HCT116 (cell line): ENCODE measurements at places on chromosomes 4 and X. TPM values are rescaled to one million over a fixed set of nuclear protein-coding genes. Genes with fewer than 3 reads are reported as not detected.

DNA sequence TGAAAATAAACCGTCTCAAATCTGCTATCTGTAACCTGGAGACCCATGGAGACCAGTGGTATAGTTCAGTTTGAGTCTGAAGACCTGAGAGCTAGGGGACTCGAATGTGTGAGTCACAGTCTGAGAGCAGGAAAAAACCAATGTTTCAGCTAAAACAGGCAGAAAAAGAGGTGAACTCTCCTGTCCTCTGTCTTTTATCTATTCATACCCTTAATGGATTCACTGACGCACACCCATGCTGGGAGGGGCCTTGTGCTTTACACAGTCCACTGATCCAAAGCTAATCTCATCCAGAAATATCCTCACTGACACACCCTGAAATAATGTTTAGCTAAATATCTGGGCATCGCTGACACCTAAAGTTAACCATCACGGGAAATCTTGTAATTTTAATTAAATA is 297.9 kb downstream of the GPM6A start:
- DNase-seq: no peak

DNA sequence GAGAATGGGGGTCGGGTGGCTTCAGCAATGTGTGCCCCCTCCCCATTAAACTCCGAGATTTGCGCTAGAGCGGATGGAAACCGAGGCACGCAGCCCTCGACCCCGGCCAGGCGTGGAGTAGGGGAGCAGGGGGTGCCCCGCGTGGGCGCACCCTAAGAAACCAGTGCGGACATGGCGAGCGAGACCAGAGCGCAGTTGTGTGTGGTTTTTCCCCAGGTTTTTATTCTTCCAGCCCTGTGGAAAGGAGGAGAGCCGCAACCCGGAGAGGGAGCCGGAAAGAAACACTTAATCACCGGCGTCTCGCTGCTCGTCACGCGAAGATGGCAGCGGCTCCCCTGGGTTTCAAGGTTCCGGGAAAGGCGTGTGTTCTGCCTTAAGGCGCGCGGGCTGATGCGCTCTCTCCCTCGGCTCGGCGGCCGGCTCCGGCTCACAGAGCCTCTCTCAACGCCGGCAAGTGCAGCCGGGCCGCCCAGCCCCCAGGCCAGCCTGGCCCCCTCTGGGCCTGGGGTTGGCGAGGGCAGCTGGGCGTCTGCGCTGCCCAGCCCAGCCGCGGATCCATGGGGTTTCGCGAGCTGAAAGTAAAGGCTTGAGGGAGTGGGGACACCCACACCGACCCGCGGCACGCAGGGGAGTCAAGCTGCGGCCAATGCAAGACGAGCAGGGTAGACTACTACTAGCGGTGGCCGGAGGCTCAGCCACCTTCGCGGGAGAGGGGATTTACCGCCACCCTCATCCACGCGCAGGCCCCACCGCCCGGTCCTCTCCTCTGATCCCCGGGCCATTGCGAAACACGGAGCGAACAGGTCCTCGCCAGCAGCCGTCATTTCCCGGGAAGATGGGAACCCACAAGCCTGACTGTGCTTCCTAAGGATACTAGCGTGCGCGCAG is 74.0 kb upstream of the BCOR start:
- DNase-seq: no peak

- DNase-seq: no peak
Observed at GRCh38 chrX:53188763-53189162, 36.2 kb downstream of the KDM5C start.

GRCh38 chr4:153273751-153274150 is 69.5 kb downstream of the TRIM2 start:
- DNase-seq: no peak

DNA sequence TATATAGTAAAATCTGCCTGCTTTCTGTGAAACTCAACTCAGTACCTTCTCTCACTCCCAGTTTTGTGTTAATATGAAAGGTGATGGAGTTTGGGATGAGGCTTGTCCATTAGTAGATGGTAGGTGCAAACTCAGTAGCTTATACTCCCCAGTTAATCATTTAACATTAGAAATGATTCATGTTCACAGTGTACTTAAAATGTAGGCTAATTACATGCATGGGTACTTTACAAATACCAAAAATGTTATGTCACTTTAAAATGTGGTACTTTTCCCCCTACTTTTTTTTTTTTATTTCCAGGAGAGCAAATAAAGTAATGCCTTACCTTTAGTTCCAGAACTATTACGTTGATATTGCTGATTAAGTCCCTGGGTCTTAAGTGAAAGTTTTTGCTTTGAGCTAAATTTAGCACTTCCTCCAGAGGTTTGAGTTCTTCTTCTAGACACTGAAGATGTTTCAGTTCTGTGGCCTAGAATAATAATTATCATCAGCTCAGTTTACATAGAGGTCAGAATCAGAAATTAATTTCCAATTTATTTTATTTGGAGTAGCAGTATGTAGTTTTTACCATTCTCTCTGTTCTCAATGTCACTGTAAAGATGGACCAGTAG is 3.0 kb downstream of the IL2 start:
- no peak for DNase-seq

- no peak for DNase-seq
Observed at GRCh38 chr4:61036071-61036684, 163.9 kb upstream of the ADGRL3 start.

GRCh38 chr4:78131403-78131802 is 74.3 kb downstream of the FRAS1 start:
- DNase-seq: no peak

- DNase-seq: no peak
Observed at GRCh38 chr4:33722800-33723516, 2521.4 kb downstream of the ARAP2 start.

DNA sequence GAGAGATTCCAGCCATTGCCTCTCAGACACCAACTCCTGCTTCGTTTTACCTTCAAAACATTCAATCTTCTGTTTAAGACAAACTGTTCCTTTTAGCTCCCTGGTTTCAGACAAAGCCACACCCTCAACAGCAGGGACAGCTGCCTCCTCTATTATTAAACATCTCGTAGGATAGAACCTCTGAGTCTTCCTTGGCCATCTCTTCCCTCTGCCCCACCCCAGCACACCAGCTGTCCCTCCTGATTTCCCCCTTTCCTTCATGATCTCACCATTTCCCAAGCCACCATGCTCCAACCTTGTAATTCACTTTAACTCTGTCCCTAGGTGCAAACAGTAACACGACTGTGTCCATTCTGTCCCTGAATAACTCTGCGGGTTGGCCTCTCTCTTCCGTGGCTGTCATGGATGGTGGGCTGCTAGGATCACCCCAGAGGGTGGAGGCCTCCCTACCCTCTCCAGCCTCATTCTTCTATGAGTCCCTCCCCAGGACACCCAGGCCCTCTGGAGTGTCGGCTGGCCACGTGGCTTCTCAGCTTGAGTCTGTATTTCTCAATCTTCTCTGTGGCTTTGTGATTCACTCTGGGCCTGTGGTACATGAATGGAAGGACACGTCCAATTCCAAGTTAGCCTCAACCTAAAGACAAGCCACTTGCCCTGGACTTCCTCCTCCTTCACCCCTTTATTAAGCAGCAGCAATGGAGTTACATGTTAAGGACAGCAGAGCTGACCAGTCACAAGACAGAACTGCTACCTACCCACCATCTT is 349.9 kb downstream of the FBXW7 start:
- DNase-seq: no peak

DNA sequence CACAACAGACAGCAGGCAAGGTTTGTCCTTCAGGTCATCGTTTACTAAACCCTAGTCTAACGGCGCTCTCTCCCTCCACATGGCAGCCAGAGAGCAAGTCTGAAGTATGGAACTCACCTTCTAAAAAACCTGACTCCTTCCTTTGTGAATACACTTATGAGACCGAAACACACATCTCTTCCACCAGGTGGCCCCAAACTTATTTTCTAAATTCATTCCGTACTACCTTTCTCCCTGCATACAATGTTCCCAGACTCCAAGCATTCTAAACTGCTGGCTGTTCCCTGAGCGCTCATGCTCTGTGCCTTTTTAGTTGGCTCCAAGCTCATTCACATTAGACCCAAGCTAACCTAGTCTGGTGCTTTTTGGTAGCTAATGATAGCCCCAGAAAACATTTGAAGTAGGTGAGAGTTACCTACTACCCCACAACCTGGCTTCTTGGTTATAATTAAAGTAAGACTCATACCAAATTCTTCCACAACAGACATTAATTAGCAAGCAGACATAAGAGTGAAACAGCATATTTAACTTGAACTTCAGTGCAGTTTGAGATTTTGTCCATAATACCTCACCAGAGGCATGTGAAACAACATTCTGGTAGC is 67.6 kb upstream of the DCLK2 start:
- DNase-seq: peak; percentile 63

DNA sequence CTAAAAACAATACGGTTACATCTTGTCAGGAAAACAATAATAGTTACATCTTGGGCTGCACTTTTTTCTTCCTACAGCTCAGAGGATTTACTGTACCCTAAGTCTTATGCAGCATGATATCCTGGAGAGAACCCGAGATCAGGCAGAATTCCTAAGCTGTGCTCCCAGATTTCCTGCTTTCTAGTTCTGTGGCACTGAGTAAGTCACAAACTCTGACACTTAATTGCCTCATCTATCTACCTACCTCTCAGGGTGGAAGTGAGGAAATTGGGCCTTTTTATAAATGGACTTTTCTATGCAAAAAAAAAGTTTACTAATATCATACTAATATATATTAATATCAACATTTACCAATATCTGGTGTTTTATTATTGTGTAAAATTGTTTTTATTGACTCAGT is 438.5 kb downstream of the INPP4B start:
- no peak for DNase-seq

DNA sequence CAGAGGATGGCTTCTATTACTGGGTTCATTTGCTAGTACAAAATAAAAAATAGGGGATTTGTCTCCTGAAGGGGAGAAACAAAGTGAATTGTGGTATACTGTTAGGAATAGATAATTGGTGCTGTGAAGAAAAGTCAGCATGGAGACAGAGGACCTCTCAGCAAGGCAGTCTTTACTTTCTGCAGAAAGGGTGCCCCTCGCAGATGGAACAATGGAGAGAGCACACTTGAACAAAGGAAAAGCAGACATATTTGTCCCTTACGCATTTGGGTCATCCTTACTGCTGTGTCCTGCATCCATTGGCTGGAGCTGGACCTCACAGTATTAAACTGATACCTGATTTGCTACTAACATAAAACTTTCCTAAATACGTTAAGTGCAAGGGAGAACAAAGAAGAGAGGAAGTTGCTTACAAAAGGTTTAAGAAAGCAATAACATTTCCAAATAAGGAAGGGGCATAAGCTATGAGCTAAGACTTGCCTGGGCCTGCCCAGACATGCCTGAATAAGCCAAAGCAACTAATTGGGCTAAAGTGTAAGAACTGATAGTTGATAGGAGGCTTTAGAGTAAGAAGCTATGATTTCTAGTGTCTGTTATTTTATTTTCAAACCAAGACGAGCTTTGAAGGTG is 83.8 kb downstream of the CCKAR start:
- DNase-seq: no peak

GRCh38 chrX:18574591-18574990 is 97.3 kb downstream of the RS1 start:
- no peak for DNase-seq

- no peak for DNase-seq
Observed at GRCh38 chrX:116278826-116279225, 108.3 kb downstream of the AGTR2 start.

- DNase-seq: no peak
Observed at GRCh38 chr4:148514581-148514980, 72.4 kb upstream of the NR3C2 start.

GRCh38 chr4:188372829-188373228 is 233.6 kb downstream of the TRIML1 start:
- DNase-seq: peak; percentile 67

- peak; percentile 88 for DNase-seq
Observed at GRCh38 chr4:154707877-154708276, 35.9 kb upstream of the LRAT start.

GRCh38 chrX:79452881-79453280 is 85.7 kb upstream of the ITM2A start:
- DNase-seq: no peak

DNA sequence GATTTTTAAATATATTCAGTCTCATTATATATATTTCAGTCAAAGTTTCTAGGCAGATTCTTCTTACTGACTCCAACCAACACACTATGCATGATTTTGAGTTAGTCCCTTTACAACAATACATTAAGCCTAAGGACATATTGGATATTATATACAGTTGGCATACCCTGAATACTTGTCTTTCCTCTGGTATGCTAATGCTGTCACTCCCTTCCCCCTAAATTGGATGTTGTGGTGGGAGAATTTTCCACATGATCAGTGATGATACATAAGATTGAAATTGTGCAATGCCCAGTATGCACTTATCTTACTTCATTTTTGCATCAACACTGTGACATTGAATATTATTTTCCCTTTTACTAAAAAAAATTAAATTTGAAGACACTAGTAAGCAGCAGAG is 935.2 kb downstream of the PCDH7 start:
- DNase-seq: no peak

- DNase-seq: no peak
Observed at GRCh38 chrX:4225086-4225485, 511.6 kb upstream of the PRKX start.

DNA sequence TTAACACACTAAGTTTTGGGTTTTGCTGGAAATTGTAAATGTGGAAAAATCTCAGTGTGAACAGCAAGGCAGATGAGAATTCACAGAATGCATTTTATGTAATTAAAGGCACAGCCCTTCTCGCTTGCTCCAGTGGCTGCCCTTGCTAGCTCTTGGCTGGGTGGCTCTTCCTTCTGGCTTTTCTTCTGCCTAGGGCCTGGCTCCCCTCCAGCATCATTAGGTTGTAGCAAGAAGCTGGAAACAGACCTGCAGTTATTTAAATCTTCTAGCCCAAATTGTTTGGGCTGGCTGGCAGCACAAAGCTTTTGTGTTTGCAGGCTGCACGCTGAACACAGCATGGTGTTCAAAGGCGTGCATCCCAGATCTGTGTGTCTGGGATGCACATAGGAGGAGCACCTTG is 56.5 kb downstream of the LIMCH1 start:
- no peak for DNase-seq

NKRF gene
- total RNA-seq: 22.8 TPM

GPRASP3 gene
- 3.1 TPM for total RNA-seq

NDNF gene
- 0.22 TPM for total RNA-seq

H2BW2 gene
- not detected for total RNA-seq

NALF2 gene
- 8.7 TPM for total RNA-seq
